ENCODE measurements at places on chromosomes 16 and 17.

DNA sequence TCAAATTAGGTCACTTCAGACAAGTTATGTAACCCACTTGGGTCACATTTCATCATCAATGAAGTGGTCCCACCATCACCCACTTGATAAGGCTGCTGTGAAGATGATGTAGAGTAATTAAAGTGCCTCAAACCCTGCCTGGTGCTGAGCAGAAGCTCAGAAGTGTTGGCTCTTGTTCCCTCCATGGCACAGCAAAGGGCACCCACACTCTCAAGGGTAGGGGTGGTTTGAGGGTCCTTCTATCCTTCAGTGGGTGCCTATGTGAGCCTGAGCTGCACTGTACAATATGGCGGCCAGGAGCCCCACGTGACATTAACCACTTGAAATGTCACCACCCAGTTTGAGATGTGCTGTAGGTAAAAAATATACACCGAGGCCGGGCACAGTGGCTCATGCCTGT is 71.5 kb downstream of the CYTH1 start:
- DNase-seq = no peak

DNA sequence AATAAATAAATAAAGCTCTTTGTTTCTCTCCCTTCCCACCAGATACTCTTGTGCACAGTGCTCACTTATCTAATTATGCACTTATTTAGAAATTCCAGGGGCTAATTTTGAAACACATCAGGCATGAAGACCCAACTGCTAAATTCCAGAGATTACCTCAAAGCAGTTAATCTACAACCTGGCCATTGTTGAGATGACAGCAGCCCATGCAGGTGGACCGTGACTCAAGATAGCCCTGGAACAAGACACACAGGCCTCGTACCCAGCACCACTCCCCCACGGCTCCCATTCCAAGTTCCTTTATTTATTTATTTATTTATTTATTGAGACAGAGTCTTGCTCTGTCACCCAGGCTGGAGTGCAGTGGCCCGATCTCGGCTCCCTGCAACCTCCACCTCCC is 60.1 kb upstream of the NPEPPS start:
- DNase-seq = no peak

- peak; percentile 69 for DNase-seq
These were observed 12.5 kb downstream of the GSE1 start for GRCh38 chr16:85625485-85626117.

- DNase-seq = peak; percentile 69
These were observed 22.6 kb downstream of the RNF213 start for GRCh38 chr17:80283116-80283852.

GRCh38 chr16:72355561-72355960 is 183.6 kb upstream of the PMFBP1 start:
- no peak for DNase-seq

DNA sequence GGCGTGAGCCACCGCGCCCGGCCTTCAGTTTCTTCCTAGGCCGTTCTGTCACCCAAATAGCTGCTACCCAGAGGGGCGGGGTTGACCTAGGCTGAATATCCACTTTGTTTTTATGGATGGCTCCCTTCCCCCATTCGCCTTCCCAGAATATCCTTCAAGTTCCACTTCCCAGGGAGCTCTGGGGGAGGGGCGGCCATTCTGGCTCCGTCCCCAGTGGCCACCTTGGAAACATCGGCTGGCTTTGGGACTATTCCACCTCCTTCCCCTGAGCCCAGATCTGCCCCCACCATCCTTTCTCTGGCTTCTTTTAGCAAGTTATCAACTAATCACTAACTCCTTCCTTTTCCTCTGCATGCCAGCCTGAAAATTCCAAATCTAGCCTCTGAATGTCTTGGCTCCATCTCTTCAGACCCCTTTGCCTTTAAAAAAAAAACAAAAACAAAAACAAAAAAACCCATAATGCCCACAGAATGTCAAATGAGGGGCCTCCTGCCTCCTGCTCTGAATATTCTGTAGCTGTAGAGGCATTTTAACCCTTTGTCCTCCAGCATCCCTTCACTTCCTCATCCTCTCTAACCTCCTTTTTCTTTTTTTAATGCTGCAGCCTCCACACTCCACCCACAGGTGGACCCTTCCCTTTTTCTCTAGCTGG is 6.4 kb downstream of the ATP1B2 start:
- peak; percentile 87 for DNase-seq

- DNase-seq = no peak
These were observed 32.8 kb upstream of the NUDT16L1 start for GRCh38 chr16:4660454-4661007.

DNA sequence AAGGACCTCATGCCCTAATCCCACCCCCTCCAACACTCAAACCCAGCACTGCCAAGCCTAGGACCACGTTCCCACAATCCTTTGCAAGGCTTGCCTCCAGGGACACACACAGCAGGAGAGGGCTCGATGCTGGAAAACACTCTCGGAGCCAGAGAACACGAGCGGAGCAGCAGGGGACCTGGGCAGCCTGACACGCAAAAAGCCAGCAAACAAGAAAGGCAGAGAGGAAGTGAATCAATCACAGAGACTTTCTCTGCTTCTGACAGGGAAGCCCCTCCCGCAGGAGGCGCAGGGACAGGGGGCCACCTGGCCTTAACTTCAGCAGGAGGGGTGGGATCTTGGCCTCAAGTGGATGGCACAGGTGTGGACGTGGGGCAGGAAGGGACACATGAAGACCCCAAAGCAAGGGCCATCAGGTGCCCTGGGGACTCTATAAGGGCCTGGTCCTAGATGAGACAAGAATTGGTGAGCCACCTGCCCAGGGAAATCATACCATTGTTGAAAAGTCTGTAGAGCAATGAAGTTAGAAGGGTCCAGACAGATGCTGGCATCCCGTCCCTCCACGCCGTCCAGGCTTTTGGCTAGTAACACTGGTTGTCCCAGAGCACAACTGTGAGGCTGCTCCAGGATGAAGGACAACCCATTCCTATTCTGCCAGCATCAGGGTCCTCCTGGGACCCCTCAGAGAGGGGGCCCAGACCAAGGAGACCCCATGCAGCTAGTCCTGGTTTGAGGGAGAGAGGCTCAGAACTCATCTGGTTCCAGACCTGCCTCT is 2.2 kb downstream of the SDK2 start:
- DNase-seq = peak; percentile 53

- peak; percentile 57 for DNase-seq
These were observed 579.6 kb upstream of the CDH5 start for GRCh38 chr16:65786916-65787315.

DNA sequence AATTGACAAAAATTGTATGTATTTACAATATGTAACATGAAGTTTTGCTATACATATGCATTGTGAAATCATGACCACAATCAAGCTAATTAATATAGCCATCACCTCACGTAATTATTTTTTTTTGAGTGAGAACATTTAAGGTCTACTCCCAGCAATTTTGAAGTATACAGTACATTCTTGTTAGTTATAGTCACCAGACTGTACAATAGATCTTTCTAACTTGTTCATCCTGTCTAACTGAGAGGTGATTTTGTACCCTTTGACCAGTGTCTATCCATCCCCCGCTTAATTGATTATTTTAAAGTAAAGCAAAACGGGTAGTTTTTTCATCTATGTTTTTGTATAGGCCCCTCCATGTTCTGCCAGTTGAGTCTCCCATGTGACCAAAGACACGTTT is 30.3 kb downstream of the NTN1 start:
- no peak for DNase-seq

- DNase-seq = no peak
These were observed 14.4 kb downstream of the ZNF500 start for GRCh38 chr16:4752351-4753100.

DNA sequence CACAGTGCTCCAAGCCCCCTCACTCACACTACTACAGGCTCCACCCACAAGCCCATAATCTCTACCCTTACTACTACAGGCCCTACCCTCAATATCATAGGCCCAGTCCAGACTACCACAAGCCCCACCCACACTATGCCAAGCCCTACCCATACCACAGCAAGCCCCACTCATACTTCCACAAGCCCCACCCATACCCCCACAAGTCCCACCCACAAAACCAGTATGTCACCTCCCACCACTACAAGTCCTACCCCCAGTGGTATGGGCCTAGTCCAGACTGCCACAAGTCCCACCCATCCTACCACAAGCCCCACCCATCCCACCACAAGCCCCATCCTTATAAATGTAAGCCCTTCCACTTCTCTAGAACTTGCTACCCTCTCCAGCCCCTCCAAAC is 13.8 kb downstream of the RIPOR1 start:
- peak; percentile 71 for DNase-seq

- no peak for DNase-seq
These were observed 205.4 kb downstream of the ANKFN1 start for GRCh38 chr17:56358651-56359050.

- DNase-seq = no peak
These were observed 8.9 kb upstream of the CDC42EP4 start for GRCh38 chr17:73320601-73321264.

GRCh38 chr17:78986048-78986648 is 6.4 kb upstream of the LGALS3BP start:
- no peak for DNase-seq

- DNase-seq = no peak
These were observed 32.9 kb upstream of the TOB1 start for GRCh38 chr17:50899005-50899460.

DNA sequence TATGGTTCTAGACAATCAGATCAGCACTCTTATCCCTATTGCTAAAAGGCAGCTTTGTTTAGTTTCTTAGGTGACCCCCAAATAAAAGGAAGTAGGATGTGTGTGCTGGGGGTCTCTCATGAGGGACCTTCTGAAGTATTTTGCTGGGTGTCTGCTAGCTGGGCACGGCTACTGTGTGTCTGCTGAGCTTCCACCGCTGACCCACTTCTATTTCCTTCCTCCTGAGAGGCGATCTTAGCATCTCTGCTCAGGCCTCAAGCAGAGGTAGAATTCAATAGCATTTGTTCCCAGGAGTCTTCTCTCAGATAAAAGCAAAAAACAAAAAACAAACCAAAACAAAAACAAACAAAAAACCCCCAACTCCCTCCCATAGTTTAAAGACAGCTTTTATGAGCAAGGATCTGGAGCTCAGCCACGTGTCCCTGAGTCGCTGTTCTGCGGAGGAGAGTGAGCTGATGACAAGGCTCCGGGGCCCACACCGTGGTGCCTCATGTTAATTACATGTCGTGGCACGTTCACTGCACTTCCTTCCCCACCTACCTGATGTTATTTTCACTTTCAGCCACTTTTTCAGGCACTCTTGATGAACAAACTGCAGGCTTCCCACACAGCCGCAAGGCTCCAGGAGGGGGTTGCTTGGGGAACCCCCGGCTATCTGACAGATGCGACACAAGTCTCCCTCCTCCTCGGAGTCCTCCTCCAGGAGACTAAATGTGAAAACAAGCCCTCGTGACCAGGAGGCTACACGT is 83.5 kb downstream of the MARCHF10 start:
- DNase-seq = no peak

- no peak for DNase-seq
These were observed 52.6 kb downstream of the PLCG2 start for GRCh38 chr16:81831722-81832126.
